Left forelimb (tissue), 1 donor: ENCODE measurements at places on chromosomes 5 and 9.

GRCh38 chr5:55902696-55903095 is 51.5 kb downstream of the IL31RA start:
- no peak for DNase-seq

- no peak for DNase-seq
These were observed 67.7 kb downstream of the C9orf152 start for GRCh38 chr9:110140276-110140675.

DNA sequence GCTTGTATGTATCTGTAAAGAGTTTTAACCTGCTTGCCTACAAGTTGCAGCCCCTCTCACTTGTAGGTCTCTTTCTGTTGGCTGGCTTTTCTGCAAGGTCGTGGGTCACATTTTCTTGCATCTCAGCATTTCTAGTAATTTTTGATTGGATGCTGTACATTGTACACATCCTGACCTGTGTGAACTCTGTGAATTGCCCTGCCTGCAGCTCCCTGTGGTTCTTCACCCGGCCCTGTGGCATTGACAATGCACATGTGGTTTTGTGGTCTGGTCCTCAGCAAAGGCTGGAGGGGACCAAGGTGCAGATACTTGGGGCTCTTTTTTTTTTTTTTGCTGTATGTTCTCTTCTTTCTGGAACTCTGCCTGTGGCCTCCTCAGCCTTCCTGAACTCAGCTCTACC is 53.6 kb downstream of the WNK2 start:
- no peak for DNase-seq

GRCh38 chr5:82922086-82922734 is 155.0 kb downstream of the TMEM167A start:
- DNase-seq: no peak

- DNase-seq: no peak
These were observed 522.5 kb downstream of the TLE4 start for GRCh38 chr9:80094176-80094771.

DNA sequence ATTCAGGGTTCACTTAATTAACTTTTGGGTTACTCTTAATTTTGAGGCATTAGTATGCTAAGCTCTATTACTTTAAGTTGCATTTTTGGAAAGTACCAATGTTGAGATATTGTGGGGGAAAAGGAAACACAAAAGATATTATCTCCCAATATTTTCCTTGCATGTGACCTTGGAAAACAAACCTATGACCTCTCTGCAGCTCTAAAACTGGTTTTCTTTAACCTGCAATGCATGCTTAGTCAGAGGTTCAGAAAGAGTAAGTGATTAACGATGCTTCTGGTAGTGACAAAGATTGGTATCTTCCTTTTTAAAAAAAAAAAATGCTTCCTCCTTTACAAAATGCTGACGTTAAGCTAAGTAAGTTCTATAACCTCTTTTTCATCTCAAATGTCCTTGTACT is 44.9 kb upstream of the CDH18 start:
- no peak for DNase-seq

DNA sequence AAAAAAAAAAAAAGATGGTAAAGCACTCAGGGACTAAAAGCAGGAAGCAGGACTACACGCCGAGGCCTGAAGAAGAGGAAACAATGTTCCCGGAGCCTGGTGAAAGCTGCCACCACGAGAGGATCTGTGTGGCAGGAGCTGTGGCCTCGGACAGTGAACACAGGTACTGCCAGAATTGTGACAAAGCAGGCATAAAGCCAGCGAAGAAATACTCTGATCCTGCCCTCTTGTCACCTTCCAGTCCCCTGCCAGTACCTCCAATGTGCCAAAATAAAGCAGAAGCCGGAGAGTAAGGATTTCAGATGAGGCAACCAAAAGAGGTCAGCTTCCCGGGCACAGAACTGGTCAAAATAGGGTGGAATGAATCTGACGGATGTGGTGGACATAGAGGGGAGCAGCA is 211.5 kb upstream of the TARS1 start:
- DNase-seq: no peak

DNA sequence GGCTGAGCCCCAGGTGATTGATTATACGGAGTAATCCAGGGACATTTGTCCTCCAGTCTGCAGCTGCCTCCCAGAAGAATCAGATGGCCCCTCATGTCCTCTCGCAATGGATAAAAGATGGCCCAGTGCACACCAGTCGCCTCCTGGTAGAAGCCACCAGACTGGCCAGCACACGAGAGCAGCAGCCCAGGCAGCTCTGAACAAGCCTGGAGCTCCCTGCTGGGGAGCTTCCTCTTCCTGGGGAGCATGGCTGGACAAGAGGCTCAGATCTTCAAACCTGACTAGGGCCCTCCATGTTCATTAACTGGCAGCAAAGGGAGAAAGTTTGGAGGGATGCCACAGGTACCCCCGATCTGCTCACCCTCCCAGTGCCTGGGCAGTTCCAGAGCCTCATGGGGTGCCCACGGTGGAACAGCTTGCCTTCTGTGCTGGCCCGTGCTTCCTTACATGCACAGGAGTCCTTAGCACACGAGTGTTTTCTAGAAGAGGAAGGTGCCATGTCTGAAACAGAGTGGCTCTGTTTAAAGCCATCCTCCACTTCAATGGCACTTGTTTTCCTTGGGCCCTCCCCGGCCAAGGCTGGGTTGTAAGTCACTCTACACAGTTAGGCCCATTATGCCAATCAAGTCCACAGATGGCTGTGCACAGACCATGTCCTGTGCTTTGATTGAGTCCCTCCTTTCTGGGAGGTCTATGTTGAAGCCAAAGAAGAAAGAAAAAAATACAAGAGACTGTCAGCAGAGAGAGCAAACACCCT is 75.6 kb downstream of the PRRT1B start:
- no peak for DNase-seq

GRCh38 chr5:151038801-151039238 is 18.4 kb downstream of the GPX3 start:
- no peak for DNase-seq

DNA sequence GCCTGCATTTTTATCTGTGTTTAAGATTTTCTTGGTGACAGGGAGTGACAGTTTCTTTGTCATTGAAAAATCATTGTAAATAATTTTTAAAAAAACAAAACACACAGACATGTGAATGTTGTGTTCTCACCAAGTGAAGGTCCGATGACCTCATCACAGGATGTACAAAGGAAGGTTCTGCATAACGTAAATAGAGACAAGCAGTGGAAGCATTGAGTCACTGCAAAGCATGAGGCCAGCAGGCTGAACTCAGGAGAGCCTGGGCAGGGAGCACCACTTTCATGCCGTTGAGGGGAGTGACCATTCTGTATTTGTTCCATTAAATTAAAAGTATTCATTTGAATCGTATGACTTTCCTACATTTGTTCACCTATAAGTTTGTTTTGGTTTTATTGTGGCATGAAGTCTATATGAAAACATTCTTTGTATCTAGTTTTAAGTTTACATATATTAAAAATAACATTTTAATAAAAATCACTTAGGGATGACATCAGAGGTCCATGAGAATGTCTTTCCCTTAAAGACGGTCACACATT is 70.4 kb upstream of the TLE1 start:
- no peak for DNase-seq

- no peak for DNase-seq
These were observed 7.9 kb upstream of the FIBCD1 start for GRCh38 chr9:130946766-130947617.

GRCh38 chr9:92954049-92954861 is 6.9 kb downstream of the FGD3 start:
- DNase-seq: no peak

GRCh38 chr9:82789155-82789824 is 273.7 kb downstream of the RASEF start:
- no peak for DNase-seq

DNA sequence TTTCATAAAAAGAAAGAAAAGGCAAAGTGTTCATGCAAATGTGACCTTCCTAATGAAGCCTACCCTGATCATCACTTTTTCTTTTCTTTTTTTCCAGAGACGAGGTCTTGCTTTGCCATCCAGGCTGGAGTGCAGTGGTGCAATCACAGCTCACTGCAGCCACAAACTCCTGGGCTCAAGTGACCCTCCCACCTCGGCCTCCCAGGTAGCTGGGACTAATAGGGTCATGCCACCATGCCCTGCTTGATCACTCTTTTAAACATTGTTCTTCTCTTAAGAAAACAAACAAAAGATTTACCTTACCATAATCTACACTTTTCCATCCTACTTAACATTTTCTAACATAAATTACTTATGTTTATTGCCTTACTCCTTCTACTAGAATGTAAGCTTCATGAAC is 8.5 kb upstream of the GOLGA1 start:
- no peak for DNase-seq

GRCh38 chr5:90866333-90866732 is 307.7 kb downstream of the ADGRV1 start:
- no peak for DNase-seq

- no peak for DNase-seq
These were observed 951.1 kb upstream of the DMAC1 start for GRCh38 chr9:8750639-8751051.

- peak; percentile 73 for DNase-seq
These were observed 27.4 kb downstream of the FAM219A start for GRCh38 chr9:34430843-34431437.

DNA sequence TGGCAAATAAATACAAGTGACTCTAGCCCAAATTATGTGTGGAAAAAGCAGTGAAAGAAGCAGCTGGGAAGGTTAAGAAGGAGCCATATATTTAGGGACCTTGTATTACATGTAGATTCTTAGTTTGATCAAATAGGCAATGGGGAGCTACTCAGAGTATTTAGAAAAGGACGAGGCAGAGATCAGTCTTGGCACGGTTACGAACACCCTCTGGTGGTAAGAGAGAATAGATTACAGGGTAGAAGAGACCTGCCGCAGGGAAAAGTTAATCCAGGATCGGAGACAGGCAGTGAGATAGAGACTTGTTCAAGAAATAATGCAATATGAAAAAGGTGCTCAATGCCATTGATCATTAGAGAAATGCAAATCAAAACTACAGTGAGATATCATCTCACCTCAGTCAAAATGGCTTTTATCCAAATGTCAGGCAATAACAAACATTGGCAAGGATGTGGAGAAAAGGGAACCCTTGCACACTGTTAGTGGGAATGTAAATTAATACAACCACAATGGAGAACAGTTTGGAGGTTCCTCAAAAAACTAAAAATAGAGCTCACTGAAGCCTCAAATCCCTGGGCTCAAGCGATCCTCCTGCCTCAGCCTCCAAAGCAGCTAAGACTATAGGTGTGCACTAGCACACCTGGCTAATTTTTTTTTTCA is 12.0 kb downstream of the INIP start:
- DNase-seq: no peak

DNA sequence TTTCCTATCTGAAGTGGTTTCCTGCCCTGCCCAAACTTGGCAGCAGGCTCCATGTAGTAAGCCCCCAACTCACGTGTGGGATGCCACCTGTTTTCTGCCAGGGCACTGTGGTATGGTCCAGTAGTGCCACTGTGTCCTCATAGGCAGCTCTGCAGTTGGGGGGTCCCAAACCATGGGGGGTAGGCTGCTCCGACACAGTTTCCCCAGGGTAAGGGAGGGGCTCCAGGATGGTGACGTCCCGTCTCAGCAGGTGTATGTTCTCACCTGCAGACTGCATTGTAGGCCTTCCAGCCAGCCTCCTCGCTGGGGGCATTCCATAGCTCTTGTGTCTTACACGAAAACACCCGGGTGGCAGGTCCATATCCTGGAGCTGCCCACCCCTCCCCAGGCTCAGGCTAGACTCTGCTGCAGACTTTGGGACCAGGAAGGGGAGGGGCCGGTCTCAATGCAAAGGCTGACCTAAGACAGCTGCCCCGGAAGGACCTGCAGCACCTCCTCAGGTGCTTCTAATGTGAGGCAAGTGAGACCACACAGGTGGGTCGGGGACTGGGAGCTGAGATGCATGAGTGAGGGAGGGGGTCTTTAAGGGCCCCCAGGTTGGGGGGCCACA is 330.5 kb upstream of the IRX4 start:
- no peak for DNase-seq

- no peak for DNase-seq
These were observed 33.7 kb upstream of the ADRB2 start for GRCh38 chr5:148792744-148793143.

GRCh38 chr5:118605761-118606160 is 382.6 kb downstream of the DTWD2 start:
- DNase-seq: no peak

- DNase-seq: no peak
These were observed 145.1 kb downstream of the IRX1 start for GRCh38 chr5:3740546-3741373.

- DNase-seq: no peak
These were observed 7.5 kb downstream of the PLPP7 start for GRCh38 chr9:131296906-131297500.

DNA sequence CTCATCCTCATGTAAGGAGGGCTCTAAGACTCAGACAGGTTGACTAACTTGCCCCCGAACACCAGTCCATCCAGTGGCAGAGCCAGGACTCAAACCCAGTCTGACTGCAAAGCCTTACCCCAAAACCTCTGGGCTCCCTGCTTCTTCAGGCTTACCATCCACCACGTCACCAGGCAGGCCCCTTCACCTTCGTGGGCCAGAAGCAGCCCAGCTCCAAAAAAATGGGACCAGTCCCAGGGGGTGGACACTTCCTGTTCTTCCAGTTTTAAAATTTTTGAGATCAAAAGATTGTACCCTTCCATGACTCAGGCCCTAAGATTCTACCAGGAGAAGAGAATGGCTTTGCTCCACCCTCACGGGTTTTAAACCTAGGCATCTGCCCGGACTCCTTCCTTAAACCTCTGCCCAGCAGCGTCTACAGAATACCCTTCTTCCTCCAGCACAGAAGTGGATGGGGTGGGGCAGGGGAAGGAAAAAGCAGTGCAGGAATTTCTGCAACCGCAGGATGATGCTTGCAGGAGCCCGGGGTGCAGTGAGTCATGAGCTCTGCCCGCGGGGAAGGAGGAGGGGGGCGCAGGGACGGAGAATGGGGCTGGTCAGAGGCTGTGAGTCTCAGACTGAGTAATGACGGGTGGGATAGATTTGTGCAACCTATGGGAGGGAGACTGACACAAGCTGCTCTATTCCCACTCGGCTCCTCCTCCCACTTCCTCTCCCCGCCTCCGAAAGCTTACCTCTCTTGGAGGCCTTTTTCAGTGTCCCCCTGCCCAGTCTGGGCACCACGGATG is 50.4 kb upstream of the STXBP1 start:
- peak; percentile 69 for DNase-seq
